SJSA1 (cell line): ENCODE measurements at places on chromosomes 16 and 17.

DNA sequence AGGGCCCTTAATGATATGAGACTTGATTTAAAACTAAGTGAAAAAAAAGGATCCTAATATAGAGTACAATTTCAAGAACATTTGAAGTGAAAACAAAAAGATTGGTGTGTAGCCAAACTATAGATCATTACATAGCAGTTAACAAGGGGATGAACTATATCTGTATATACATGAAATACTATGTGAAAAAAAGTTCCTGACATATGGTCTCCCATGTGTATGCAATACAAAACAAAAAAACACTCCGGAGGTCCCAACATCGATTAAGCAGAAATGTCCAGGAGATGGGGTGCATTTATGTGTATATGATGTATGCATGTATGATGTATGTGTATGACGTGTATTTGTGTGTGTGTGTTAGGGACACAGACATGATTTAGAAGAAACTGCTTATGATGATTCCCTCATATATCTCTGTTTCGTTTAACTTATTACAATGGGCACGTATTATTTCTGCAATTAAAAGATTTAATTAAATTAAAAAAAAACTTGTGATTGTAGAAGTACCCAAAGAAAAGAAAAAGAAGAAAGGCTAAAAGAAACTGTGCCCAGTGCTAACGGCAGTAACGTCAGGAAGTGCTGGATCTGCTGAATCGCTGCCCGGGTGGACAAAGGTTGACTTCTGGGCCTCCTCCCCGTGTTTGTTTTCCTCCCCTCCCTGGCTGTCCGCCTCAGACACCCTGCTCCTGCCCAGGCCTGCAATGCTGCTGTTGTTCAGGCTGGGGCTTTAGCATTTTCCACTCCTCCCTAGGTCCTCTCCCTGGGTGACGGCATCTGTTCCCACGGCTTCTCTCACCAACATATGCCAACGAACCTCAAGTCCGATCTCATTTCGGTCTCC lies 36.9 kb downstream of the TBX4 start:
- no peak for DNase-seq

GRCh38 chr16:73725156-73725555 lies 571.5 kb upstream of the PSMD7 start:
- no peak for DNase-seq

- no peak for DNase-seq
These were observed 22.8 kb downstream of the FAM117A start for GRCh38 chr17:49741009-49741691.

- DNase-seq: no peak
These were observed 308.7 kb upstream of the TNRC6C start for GRCh38 chr17:77649717-77650211.

- DNase-seq: no peak
These were observed 19.5 kb upstream of the CORO6 start for GRCh38 chr17:29642171-29642611.
